ENCODE measurements at places on chromosomes 12 and 14.

GRCh38 chr12:38782359-38782758, 123.0 kb downstream of the CPNE8 start:
- no peak for DNase-seq

DNA sequence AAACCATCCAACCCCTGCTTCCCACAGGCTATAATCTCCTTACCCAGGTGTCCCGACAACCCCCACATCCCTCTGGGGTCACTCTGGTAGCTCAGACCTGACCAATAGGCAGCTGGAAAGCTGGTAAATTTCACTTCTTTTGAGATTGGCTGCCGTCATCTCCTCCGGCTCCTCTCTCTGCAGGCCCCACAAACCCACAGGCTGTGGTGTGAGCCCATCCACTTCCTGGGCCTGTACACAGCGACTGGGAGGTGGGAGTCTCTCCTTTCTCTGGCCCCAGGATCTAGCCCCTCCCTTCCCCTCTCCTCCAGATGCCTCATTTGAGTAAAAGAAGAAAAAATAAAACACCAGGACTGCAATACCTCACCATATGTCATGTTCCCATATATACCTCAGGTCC, 709 bp downstream of the INHBC start:
- DNase-seq = no peak

DNA sequence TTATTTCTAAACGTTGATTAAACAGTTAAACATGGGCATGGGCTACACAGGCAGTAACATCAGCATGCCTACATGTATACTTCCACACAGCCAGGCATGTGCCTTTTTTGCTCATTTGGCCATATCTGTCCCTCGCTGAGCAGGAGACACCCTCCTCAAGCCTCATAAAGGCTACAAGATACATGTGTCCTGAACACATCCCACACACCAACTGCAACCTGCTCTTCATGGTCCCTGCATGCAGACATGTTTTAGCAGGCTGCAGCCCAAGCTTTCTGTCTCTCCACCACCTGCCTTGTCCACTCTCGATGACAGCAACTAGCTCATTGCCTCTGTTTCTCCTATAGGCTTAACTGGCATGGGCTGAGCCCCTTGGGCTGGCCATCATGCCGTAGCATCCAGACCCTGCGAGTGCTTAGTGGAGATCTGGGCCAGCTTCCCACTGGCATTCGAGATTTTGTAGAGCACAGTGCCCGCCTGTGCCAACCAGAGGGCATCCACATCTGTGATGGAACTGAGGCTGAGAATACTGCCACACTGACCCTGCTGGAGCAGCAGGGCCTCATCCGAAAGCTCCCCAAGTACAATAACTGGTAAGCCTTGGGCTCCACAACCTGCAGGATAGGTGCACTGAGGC, 2.6 kb downstream of the PCK2 start:
- no peak for DNase-seq

DNA sequence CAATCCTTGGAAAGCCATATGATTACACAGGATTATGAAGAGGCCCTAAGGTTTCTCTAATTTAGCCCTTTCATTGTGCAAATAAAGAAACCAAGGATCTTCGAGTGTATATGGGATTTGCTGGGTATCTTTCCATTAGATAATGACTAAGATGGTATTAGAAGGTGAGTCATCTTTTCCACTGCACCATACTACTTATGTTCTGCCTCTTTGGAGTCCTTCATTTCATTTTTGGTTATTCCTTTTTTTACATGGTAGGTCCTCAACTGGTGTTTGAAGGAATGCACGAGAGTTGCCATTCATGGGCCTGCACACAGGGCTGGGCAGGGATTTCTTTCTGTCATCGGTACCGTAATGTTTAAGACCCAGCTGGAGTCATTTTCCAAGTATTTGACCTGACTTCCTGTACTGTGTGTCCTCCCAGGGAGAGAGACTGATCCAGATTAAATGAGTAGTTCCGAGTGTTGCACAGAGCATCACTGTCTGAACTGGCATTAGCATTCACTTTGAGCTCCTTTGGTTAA, 85.7 kb downstream of the BORCS5 start:
- no peak for DNase-seq

DNA sequence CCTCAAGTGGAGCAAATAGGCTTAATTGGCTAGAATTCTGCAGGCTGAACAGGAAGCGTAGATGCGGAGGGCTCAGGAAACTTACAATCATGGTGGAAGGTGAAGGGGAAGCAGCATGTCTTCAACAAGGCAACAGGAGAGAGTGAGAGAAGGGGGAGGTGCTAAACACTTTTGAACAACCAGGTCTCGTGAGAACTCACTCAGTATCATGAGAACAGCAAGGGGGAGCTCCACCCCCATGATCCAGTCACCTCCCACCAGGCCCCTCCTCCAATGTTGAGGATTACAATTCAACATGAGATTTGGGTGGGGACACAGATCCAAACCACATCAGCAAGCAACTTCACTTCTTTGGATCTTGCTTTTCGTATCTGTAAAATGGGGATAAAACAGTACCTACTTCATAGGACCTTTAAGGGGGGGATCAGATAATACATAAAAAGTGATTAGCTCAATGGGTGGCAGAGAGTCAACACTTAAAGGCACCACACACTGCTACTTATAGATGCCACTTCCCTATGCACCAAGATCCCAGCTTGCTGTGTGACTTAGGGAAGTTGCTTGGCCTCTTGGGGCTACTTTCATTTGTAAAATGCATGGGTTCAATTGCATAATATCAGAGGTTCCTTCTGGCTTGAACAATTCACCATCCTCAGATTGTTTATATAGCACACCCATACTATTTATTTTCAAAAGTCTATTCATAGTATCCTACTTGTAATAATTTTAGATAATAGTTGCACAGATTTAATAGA, 184.8 kb upstream of the RPH3A start:
- DNase-seq = no peak

- DNase-seq = no peak
These were observed 410.7 kb upstream of the RGS6 start for GRCh38 chr14:71521238-71522135.

DNA sequence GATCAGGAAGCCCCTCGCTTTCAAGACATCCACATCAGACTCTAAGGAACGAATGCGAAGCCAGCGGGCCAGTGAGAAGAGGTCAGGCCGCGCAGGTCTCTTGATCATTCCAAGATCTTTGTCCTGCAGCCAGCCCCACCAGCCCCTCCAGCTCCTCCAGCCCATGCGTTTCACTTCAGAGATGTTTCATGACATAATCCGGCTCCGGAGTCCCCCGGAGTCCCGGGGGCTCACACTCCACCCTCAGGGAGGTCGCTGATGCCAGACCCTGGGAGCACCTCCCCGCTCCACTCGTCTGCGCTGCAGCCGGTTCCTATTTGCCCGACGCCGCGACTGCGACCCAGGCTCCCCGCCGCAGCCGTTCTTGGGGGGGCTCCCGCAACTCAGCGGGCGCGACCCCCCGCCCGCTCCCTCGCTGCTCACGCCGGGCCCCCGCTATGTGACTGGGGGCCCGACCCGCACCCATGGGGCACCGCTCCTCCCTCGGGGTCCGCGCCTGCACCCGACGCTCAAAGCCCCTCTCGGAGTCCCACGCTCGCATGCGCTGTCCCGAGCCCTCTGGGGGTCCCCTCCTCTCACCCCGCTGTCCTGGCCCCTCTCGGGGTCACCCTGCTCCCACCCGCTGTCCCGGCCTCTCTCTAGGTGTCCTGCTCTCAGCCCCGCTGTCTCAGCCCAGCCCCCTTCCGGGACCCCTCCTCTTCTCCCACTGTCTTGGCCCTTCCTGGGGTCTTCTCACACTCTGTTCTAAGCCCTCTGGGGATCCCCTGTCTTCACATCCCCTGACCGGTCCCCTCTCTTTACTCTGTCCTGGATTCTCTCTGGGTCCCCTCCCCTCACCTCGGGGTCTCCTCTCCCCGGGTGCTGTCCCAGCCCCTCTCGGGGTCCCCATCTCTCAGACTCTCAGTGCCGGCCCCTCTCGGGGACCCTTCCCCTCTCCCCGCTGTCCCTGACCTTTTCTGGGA, 1.1 kb downstream of the TAOK3 start:
- no peak for DNase-seq

DNA sequence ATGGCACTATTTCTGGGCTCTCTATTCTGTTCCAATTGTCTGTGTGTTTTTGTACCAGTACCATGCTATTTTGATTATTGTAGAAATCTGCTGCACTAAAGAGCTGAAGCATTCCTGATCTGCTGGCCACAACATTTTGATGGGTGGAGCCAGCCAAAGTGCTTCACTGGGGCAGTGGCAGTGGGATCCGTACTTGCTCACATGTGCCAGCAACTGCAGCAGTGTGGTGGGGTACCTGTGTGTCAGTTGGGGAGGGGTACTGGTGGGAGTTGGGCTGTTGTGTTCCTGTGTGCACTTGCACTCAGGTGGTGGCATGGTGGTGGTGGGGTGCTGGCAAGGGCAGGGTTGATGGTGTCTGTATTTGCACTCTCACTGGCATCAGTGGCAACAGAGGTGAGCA, 204.6 kb upstream of the ALG10 start:
- DNase-seq = no peak

DNA sequence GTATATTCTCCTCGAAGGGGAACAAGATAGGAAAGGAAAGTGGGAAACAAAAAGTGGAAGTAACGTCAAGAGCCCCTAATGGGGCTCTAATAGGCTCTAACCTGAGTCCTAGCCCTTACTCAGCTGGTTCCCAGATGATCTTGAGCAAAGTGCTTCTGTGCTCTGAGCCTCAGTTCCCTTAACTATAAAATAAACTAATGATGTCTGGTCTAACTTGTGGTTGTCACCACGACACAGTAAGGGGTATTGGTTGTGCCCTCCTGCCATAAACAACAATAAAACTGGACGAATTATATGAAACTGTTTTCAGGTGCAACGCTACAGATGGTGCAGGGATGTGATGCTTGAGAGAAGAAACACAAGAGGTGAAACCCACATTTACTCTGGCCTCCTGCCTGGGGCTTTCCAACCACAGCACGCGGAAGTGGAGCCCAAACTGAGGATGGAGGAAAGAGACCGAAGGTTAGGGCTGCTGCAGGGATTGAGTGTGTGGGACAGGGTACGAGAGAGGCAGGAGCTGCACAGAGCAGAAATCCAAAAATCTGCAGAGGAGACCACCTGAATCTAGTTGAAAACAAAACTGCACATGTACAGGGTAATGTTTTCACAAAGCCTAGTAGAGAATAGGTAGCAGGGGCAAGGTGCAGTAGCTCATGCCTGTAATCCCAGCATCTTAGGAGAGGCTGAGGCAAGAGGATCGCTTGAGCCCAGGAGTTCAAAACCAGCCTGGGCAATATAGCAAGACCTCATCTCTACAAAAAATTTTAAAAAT, 45.6 kb upstream of the BCL2L14 start:
- no peak for DNase-seq

- peak; percentile 36 for DNase-seq
These were observed 91.9 kb downstream of the CRACR2A start for GRCh38 chr12:3661028-3661427.

GRCh38 chr12:130394906-130395305, 57.2 kb downstream of the PIWIL1 start:
- DNase-seq = no peak

DNA sequence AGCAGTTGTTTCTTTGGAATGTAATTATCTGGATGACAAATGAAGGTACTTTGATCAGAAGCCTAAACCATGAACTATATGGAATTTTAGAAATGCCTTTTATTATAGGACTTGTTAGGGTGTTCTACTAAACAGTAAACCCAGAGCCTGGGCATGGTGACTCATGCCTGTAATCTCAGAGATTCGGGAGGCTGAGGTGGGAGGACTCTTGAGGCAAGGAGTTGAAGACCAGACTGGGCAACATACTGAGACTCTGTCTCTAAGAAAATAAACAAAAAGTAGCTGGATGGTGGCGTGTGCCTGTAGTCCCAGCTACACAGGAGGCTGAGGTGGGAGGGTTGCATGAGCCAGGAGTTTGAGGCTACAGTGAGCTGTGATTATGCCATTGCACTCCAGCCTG, 23.9 kb downstream of the PALS1 start:
- no peak for DNase-seq

DNA sequence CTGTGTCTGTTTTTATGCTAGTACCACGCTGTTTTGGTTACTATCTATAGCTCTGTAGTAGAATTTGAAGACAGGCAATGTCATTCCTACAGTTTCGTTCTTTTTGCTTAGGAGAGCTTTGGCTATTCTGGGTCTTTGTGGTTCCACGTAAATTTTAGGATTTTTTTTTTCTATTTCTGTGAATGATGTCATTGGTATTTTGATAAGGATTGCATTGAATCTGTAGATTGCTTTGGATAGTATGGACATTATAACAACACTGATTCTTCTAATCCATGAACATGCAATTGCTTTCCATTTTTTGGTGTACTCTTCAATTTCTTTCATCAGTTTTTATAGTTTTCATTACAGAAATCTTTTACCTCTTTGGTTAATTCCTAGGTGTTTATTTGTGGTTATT, 345.2 kb downstream of the TMEM121 start:
- no peak for DNase-seq

DNA sequence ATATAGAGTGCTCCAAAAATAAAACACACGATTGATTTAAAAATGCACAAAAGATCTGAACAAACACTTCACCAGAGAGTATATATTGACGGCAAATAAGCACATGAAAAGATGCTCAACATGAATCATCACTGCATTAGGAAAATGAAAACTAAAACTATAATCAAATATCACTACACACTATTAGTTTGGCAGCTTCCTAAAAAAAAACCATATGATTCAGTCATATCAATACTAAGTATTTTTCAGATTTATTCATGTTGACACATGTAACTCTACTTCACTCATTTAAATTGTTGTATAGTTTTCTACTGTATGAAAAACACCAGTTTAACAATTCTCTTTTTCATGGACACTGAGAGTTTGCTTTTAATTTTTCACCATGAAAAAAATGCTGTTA, 41.6 kb downstream of the EXOC5 start:
- DNase-seq = no peak

DNA sequence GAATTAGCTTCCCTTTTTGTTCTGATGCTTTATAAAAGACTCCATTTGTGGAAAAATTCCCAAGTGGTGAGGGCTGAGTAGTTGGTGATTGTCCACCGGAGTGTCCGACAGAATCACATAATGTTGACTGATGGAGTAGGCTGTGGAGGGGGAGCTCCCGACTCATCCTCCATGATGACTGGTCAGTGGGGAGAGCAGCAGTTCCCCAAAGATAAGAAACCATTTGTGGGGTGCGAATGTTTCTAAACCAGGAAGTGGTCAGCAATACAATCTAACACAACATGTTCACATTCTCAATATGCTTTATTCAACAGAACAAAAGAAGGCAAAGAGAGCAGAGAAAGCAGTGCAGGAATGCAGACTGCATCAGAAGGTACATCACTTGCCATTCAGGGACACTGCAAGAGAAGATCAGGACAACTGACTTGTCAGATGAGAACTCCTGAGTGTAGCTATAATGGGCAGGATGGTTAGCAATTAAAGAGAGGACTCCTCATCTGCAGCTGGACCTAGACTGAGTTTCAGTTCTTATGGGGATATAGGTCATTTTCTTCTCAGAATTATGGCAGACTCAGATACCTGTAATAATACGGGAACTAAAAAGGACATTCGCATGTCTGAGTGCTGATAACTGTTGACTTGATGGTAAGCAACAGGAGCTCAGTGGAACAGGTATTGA, 5.4 kb downstream of the KRT6B start:
- no peak for DNase-seq

- DNase-seq = no peak
These were observed 35.2 kb downstream of the ZFP36L1 start for GRCh38 chr14:68757618-68758081.

Data from NCI-H187 (cell line).